Progenitor cell of endocrine pancreas (in vitro differentiated cells): ENCODE measurements at places on chromosomes 7 and 10. TPM values are rescaled to one million over a fixed set of nuclear protein-coding genes. Genes with fewer than 3 reads are reported as not detected.

Gene SSMEM1
- total RNA-seq = not detected in 2 replicates

GRCh38 chr10:84267503-84268126 is 22.8 kb downstream of the RGR start:
- H3K27me3 ChIP-seq = peaks cover 16% of the 10 kb centered on the region
- H3K4me1 ChIP-seq = peaks cover 12% of the 10 kb centered on the region
- H3K4me3 ChIP-seq = no peak overlapping the region
- no peak for DNase-seq

DNA sequence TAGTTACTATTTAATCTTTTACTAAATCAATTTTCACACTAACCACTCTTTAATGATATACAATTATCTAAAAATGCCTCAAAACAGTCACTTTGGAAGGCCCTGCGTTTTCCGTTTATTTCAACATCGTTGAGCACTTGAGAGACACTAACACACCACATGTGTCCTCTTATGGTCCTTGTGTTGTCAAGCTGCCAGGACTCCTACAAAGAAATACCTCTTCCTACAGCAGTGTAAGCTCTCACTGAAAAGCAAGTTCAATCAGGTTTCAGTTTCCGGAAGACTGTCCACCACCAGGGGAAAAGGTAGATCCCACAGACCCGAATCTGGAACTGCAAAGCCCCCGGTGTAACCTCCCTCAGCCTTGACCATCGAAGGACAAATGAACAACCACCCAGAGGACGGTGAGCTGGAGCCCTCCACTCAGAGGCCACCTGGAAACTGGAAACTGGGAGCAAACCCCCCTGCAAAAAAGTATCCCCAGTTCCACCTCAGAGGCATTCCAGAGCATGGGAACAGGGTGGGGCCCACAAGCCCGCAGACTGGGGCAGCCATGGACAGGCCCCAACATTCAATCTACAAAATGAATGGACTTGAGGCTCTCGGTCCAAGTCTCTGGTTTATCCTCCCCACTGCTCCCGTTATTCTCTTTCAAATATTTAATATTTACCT is 37.6 kb downstream of the KCNH2 start:
- H3K27me3 ChIP-seq = peaks cover 34% of the 10 kb centered on the region
- H3K4me1 ChIP-seq = no peaks in the 10 kb centered on the region
- DNase-seq = no peak
- H3K36me3 ChIP-seq = no peaks in the 10 kb centered on the region

DNA sequence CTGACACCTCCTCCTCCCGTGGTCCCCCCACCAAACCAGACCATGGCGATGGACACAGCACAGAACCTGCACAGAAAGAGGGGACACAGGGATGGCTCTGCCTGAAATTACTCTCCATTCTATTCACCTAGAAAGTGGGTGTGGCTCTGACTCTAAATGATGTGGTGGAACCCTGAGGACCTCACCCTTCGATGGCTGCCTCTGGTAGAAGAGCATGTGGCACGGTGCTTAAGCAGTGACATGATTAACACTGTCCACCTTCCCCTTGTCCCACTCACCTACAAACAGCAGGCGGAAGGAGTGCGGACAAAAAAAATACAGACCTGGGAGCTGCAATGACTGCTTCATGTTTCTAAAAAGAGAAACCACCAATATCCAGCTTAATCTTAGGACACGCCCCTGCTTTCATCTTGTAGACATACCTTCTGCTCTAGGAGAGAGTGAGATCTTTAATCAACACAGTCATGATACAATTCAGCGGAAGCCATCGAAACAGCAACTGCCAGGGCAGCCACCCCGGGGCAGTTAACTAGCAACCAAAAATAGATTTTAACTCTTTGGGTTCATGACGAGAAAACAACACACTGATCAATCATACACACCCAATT is 11.4 kb downstream of the JCAD start:
- DNase-seq = no peak
- no peak overlapping the region for H3K4me3 ChIP-seq
- no peak overlapping the region for H3K27ac ChIP-seq
- peaks cover 4% of the 10 kb centered on the region for H3K27me3 ChIP-seq
- peaks cover 15% of the 10 kb centered on the region for H3K36me3 ChIP-seq

DNA sequence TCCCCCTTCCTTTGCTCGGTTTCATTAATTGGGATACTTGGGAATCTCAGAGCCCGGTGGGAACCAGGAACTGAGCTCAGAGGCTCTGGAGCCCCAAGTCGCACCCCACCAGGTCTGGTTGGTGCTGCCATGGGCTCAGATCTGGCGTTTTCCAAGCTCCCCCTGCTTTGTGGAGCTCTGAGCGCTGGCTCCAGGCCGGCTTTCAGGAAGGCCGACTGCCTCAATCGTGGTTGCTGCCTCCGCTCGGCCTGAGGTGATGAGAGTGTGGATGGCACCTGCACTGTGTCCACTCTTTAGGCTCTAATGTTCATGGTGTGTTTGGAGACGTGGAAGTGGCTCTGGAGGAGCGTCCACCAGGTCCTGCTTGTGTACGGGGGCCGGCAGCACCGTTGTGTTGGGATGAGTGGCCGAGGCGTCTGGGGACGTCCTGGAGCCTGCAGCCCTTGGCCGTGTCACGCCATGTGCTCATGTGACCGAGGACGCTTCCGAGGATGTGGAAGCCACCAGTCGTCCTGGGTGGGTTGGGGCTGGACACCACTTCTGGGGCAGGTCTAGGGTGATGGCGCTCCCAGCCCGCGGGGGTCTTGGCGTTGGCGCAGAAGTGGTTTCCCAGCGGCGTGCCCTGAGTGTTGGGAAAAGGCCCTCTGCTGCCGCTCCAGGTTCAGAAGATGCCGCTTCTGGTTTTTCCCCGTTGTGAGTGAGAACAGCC is 8.2 kb downstream of the INPP5A start:
- no peaks in the 10 kb centered on the region for H3K27me3 ChIP-seq
- DNase-seq = no peak

GRCh38 chr10:7272008-7272407 is 138.8 kb downstream of the SFMBT2 start:
- H3K27ac ChIP-seq = no peak overlapping the region
- H3K36me3 ChIP-seq = no peaks in the 10 kb centered on the region
- no peak for DNase-seq
- H3K27me3 ChIP-seq = no peaks in the 10 kb centered on the region
- peaks cover 2% of the 10 kb centered on the region for H3K4me1 ChIP-seq
- no peak overlapping the region for H3K4me3 ChIP-seq
